ENCODE measurements at places on chromosomes 16 and 17.

- no peak for DNase-seq
Observed at GRCh38 chr17:34275881-34276280, 5.9 kb downstream of the CCL7 start.

GRCh38 chr16:30068750-30069610 lies 3.4 kb downstream of the ALDOA start:
- no peak for DNase-seq

- DNase-seq, result no peak
Observed at GRCh38 chr16:50585331-50585776, 37.2 kb downstream of the NKD1 start.

DNA sequence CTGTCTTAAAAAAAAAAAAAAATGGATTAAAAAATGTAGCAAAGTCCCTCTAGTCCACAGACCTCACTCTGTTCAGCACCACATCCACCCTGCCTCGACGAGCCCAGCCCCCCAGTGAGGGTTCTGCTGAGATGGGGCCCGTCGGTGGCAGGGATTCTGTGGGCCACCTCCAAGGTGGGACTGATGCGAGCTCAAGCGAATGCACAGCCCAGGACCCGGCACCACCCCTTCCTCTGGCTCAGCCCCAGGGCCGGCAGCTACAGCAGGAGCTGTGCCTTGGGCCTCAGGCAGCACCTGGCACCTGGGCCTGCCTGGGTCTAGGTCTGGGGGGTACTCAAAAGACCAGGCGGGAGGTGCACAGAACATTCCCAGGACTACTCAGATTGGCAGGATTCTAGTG lies 59.5 kb downstream of the ZNF778 start:
- no peak for DNase-seq

- no peak for DNase-seq
Observed at GRCh38 chr16:66292241-66292935, 74.1 kb upstream of the CDH5 start.

DNA sequence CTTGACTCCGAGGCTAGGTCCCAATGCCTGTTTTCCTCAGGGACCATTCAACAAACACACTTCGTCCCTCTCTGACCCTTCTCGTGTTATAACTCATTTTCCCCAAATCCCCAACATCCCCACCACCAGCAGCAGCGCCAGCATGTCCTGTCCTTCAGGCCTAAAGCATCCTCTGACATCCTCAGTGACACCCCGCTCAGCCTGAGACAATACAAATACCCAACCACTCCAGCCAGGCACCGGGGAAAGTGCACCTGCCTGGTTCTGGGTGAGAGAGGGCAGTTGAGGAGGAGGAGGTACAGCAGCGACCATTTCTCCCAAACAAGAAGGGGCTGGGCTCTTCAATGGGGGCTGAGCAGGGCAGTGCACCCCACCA lies 4.7 kb downstream of the MNT start:
- DNase-seq, result no peak

DNA sequence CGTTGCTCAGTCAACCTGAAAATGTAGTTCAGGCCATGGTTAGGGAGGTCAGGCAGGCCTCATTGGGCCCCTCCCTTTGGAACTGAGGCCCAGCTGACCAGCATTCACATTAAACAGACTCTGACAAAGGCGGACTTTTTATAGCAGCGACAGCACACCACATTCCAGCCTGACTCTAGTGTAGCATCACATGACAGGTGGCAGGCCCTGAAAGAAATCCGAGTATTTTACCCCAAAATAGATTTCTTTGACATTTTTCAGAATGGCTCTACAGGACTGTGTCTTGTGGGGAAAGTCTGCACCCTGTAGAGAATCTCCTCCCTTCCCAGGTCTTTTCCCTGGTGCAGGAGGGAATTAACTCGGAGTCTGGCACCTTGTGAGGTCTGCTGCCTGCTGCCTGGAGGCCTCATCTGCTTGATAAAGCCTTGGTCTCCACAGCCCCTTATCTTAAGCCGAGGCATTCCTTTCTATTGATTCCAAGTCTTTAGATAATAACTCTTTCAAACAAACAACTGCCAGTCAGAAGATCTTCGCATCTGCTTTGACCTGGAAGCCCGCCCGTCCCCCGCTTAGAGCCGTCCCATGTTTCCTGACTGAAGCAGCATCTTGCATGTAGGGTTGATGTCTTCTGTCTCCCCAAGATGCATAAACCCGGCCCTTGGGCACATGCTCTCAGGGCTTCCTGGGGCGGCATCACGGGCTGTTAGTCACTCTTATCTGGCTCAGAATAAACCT lies 44.0 kb upstream of the CAPN15 start:
- no peak for DNase-seq

- DNase-seq, result no peak
Observed at GRCh38 chr17:2137342-2138098, 82.6 kb downstream of the HIC1 start.

- no peak for DNase-seq
Observed at GRCh38 chr17:70882504-70882903, 713.2 kb downstream of the KCNJ2 start.

DNA sequence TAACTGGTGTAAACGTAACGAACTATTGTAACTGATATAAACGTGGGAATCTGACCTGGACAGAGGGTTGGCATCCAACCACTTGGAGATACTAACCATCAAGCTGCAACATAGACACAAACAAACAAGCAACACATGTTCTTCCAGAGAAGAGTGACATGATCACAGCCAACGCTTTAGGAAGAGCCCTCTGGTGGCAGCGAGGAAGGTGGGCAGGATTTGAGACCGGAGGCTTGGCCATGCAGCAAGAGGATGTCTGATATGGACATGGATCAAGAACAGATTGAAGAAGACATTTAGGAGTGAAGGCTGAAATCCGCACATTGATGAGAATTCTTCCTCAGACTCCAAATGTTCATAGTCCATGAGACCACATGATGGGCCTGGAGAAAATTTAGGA lies 40.3 kb upstream of the TNRC6A start:
- DNase-seq, result no peak

- no peak for DNase-seq
Observed at GRCh38 chr16:81164481-81164880, 68.3 kb upstream of the GCSH start.

GRCh38 chr17:50190603-50191358 lies 10.7 kb downstream of the COL1A1 start:
- DNase-seq, result no peak

DNA sequence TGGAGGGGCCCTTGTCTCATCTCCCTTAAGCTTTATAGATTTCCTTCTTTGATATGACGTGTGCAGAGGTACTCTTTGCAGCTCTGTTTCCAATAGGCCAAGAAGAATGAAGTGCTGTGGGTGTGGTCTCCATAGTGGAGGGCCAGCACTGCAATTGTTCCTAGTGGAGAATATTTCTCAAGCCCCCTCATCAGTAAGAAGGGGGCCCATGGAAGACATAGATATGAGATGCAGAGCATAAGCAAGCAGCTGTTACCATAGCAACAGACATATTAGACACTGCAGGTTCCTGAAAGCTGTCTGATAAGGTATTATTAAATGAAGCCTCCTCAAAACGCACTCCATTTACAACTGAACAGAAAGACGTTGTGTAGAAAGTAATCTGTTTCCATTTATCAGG lies 240.7 kb downstream of the ZFHX3 start:
- DNase-seq, result no peak

GRCh38 chr17:69918164-69918563 lies 156.9 kb upstream of the KCNJ16 start:
- no peak for DNase-seq

DNA sequence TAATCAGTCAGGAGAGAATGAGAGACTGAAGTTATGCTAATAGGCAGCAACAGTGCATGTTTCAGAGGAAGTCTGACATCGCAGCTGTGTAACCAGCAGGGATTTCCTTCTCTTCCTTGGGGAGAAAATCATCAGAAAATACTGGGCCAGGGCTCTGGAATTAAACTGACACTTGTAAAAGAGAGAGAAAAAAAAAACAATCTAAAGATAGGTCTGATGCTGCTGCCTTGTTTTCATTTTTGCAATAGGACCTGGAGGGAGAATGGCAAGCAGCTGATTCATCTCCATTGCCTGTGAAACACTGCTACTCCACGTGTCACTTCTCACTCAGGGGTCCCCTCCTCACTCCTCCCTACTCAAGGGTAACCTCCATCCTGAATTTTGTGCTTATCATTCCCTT lies 17.7 kb upstream of the CORO6 start:
- DNase-seq, result no peak

- no peak for DNase-seq
Observed at GRCh38 chr17:40399185-40399584, 18.5 kb downstream of the TOP2A start.

DNA sequence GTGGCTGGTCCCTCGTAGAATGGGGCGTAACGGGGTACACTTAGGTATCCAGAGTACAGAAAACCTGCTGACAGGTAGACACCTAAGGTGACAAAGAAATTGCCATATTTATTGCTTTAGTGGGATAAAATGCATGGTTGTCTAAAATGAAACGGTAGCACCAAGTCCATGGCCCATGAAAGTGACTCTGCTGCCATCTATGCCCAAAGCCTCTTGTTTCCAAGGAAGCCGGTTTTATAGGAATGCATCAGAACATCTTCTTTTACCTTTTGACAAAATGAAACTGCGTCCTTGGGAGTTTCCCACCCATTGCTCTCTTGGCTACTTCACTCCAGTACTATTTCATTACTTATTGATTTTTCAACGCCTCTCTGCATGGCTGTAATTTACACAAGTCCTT lies 151.3 kb upstream of the ZFHX3 start:
- no peak for DNase-seq

GRCh38 chr17:6677158-6677831 lies 25.7 kb downstream of the C17orf100 start:
- no peak for DNase-seq

GRCh38 chr17:17443173-17443572 lies 33.6 kb upstream of the MED9 start:
- DNase-seq, result no peak

GRCh38 chr17:28643983-28644786 lies 773 bp downstream of the BLTP2 start:
- DNase-seq, result no peak

DNA sequence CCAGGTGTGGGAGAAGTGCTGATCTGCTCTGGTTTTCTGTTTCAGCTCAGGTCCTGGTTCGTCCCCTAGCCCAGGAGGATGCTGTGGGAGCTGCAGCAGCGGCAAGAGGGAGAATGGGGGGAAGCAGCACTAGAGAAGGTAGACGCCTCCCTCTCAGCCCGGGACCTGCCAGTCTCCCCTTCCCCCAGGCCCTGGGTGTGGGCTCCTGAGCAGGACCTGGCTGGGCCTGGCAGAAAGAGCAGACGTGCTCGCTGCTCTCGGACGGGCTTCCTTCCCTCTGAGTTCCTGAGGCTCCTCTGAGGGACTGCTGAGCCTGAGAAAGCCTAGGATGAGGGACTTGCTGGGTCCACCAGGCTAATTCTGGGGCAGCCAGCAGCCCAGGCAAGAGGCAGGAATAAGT lies 3.1 kb downstream of the PRCD start:
- DNase-seq, result no peak

DNA sequence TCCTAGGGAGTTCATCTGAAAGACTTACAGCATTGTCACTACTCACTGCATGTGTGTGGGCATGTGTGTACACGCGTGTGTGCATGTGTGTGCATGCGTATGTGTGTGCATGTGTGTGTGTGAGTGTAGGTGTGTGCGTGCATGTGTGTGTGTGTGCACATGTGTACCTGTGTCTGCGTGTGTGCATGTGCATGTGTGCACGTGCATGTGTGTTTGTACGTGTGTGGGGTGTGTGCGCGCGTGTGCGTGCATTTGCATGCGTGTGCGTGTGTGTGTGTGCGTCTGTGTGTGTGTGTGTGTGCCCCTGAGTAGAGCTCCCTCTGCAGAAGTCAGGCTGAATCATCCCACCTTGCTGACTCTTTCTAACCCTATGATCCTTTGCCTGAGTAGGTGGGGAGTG lies 114.8 kb upstream of the RBFOX1 start:
- DNase-seq, result no peak

DNA sequence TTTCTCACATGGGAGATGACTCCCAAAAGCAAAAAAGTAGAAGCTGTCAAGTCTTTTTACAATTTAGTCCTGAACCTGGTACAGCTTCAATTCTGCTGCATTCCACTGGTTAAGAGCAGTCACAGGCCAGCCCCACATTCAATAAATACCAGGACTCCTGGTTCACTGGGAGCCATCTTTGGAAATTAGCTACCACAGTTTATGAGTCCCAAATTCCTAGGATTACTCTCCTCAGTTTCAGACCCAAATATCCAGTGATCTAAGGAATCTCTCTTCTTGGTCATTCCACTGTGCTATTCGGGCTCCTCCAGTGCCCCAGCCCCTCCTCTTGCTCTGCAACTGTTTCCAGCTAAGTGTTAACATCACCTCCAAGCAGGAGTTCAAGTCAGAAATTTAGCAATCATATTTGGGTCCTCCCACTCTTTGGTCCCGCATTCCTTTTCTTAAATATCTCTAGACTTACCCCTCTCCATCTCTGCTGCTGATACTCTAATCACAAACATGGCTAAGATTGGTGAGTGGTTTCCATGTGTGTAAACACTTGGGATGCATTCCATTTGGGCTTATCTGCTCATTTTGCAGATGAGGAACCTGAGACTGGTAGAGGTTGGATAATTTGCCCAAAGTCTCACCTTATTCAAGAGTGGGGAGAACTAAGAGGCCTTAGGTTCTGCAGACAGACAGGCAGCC lies 9.6 kb upstream of the WIPF2 start:
- no peak for DNase-seq

- no peak for DNase-seq
Observed at GRCh38 chr17:50685691-50686493, 21.8 kb downstream of the ANKRD40 start.

GRCh38 chr17:42683407-42684034 lies 1.2 kb downstream of the CNTNAP1 start:
- DNase-seq, result no peak

DNA sequence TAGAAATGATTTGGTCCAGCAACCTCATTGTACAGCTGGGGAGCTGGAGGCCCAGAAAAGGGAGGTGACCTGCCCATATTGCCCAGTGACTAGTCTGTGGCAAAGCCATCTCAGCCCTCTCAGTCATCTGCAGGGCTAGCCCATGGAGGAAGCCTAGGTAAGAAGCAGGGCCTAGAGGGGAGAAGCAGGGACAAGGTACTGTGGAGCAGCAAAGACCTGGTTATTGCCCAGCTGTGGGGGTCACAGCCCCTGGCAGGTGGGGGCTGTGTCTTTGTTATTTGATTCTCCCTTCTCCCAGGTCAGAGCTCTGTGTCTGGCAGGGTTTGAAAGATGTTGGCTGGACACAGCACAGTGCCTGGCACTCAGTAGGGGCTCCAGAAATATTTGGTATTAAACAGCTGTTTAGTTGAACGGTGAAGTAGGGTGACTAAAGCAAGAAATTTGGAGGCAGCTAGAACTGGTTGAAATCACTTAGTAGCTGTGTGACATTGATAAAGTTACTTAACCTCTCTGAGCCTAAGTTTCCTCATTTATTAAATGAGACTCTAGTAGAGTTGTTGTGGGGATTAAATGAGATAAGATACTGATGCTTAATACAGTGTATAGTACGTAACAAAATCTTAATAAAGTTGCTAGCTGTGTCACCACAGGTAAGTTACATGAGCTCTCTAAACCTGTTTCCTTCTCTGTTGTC lies 17.3 kb downstream of the CCR7 start:
- no peak for DNase-seq

- no peak for DNase-seq
Observed at GRCh38 chr16:67893743-67894399, 817 bp downstream of the PSKH1 start.
